NCI-H2081 (cell line): ENCODE measurements at places on chromosomes 16 and 17.
A peak's percentile ranks its signal among the peaks of the same experiment; 100 is the strongest.

- no peak for DNase-seq
Measured at GRCh38 chr16:30951750-30952149, 2.9 kb downstream of the ORAI3 start.

- DNase-seq, result no peak
Measured at GRCh38 chr17:17525956-17526355, 29.8 kb upstream of the RASD1 start.

- DNase-seq, result peak; percentile 13
Measured at GRCh38 chr17:4980644-4981216, 6.7 kb downstream of the CAMTA2 start.

GRCh38 chr17:69122065-69122464, 19.6 kb downstream of the ABCA6 start:
- DNase-seq, result no peak

GRCh38 chr16:57739756-57740422, 4.3 kb downstream of the KATNB1 start:
- no peak for DNase-seq

DNA sequence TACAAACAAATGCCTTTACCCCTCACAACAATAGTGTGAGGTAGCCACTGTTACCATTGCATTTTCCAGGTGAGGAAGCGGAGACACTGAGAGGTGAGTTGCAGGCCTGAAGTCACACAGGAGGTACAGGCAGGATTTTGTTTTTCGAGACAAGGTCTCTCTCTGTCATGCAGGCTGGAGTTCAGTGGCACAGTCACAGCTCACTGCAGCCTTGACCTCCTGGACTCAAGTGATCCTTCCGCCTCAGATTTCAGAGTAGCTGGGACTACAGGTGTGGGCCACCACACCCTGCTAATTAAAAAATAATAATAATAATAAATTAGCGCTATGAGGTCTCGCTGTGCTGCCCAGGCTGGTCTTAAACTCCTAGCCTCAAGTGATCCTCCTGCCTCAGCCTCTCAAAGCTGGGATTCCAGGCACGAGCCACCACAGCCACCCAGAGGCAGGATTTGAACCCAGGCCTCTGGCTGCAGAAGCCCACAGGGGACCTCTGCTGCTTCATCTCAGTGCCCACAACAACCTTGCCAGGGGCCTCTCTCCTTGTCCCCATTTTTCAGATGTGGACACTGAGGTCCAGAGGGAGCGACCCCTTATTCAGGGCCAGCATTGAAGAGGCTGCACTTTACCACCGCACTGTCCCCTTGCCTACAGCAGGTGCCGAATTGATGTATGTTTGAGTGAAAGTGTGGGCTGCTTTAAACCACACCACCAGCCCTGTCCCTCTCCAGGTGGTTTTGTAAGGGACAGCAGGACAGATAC, 16.0 kb upstream of the CIBAR2 start:
- DNase-seq, result no peak

- DNase-seq, result no peak
Measured at GRCh38 chr16:83744441-83744981, 63.3 kb upstream of the HSBP1 start.

- DNase-seq, result no peak
Measured at GRCh38 chr17:74485841-74486240, 19.4 kb downstream of the CD300A start.

DNA sequence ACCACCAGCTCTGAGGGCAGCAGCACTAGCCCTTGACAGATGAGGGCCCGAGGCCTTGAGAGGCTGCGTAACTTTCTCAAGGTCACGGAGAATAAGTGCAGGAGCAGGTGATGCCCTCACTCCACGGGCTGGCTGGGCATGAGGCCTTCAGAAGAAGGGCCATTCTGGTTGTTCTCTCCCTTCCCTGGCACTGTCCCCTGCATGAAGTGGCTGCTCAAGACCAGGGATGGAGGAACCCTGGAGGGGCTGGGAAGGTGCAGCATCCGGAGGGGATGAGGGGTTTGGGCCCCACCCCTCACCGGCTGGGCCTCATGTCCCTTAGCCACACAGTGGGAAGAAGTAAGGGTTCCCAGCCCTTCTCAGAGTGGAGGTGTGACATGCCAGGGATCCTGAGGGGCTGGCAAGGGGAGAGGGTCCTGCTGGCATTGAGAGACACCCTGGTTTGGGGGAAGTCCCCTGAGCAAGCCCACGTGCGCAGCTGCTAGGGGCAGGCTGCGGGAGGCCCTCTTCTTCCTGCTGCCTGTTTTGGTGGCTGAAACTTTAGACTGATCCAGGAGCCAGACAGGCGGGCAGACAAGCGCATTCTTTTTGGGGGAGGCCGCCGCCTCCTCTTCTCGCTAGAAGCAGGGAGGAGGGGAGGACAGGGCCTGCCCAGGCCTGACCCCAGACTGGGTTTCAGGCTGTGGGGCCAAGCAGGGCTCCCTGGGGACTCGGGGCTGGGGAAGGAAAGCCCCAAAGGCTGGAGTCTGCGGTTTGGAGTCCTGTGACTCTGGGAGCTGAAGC, 74.0 kb downstream of the N4BP1 start:
- no peak for DNase-seq

GRCh38 chr16:82175627-82176026, 5.6 kb upstream of the MPHOSPH6 start:
- DNase-seq, result no peak

GRCh38 chr16:55470533-55471371, 8.2 kb upstream of the MMP2 start:
- no peak for DNase-seq

DNA sequence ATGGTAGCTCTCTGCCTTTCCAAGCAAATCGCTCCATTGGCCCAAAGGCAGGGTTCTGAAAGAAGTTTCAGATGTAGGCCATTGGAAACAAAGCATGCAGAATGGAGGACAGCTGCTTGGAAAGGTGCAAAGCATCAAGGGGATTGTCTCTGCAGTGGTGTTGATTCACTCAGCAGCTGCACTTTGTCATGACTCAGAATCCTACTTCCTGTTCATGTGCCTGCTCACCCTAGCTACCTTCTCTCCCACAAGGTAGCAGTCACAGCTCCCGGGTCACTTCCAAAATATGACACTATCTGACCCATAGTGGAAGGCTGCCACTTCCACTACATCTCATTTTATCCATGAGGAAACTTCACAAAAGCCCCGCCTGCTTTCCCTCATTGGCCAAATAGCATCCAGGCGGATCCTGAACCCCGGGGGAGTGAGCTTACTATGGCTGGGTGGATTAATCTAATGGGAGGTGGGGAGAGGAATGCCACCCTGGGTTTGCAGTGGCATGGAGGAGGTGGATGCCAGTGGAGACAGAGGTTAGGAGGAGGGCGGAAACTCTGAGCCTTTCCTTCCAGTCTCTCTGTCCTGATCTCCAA, 74.7 kb upstream of the NKD1 start:
- DNase-seq, result no peak

DNA sequence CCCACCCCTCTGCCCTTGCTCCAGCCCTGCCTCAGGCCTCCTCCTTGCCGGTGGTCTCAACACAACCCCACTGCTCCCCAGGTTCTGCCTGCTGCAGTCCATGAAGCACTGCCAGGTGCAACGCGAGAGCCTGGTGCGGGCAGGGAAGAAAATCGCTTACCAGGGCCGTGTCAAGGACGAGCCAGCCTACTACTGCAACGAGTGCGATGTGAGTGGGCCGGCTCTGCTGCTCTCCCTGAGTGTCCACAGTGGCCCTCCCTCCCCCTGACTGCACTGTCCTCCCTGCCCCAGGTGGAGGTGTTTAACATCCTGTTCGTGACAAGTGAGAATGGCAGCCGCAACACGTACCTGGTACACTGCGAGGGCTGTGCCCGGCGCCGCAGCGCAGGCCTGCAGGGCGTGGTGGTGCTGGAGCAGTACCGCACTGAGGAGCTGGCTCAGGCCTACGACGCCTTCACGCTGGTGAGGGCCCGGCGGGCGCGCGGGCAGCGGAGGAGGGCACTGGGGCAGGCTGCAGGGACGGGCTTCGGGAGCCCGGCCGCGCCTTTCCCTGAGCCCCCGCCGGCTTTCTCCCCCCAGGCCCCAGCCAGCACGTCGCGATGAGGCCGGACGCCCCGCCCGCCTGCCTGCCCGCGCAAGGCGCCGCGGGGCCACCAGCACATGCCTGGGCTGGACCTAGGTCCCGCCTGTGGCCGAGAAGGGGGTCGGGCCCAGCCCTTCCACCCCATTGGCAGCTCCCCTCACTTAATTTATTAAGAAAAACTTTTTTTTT, 1.8 kb upstream of the TMEM88 start:
- DNase-seq, result no peak

- DNase-seq, result peak; percentile 87
Measured at GRCh38 chr17:82273327-82274133, at the start of gene CSNK1D. TSS of gene CSNK1D (minus strand) at chr17:82273700. CDS start at chr17:82273381, 319 bp downstream.

- no peak for DNase-seq
Measured at GRCh38 chr17:80129006-80129565, 17.8 kb downstream of the EIF4A3 start.

- no peak for DNase-seq
Measured at GRCh38 chr16:90046971-90047713, 27.9 kb upstream of the DBNDD1 start.

DNA sequence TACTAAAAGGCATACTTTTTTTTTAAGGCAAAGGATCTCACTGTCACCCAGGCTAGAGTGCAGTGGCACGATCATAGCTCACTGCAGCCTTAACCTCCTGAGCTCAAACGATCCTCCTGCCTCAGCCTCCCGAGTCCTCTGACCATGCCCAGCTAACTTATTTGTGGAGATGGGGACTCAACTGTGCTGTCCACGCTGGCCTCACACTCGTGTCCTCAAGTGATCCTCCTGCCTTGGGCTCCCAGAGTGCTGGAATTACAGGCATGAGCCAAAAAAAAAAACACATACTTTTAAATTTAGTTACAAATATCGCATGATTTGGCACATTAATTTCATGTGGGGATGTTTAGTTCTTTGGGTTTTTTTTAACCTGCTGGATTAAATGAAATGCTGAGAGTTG, 207.7 kb upstream of the CHMP6 start:
- DNase-seq, result no peak

DNA sequence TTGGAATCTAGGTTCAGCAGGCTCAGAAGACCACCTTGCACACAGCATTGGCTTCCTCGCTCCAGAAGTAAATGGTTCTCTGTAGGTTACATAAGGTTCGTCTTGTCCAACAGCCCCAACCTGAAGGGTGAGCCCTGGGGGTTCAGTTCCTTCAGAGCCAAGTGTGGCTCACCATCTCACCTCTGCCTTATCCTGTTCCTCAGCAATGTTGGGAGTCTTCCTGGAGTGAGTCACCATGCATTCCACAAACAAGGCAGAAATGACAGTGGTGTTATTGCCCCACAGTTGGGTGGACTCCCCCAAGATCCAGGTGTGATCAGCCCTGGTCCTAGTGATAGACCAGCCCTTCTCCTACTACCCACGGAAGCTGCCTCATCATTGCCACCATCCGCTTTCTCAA, 26.8 kb upstream of the SMPD3 start:
- no peak for DNase-seq

GRCh38 chr17:49422714-49423113, 8.0 kb upstream of the PHB1 start:
- no peak for DNase-seq

GRCh38 chr17:31487648-31488263, 96.3 kb downstream of the RAB11FIP4 start:
- DNase-seq, result peak; percentile 88

- DNase-seq, result peak; percentile 66
Measured at GRCh38 chr17:79019632-79020584, 4.1 kb upstream of the C1QTNF1 start.

GRCh38 chr17:61237275-61237674, 162.4 kb upstream of the TBX2 start:
- DNase-seq, result no peak

DNA sequence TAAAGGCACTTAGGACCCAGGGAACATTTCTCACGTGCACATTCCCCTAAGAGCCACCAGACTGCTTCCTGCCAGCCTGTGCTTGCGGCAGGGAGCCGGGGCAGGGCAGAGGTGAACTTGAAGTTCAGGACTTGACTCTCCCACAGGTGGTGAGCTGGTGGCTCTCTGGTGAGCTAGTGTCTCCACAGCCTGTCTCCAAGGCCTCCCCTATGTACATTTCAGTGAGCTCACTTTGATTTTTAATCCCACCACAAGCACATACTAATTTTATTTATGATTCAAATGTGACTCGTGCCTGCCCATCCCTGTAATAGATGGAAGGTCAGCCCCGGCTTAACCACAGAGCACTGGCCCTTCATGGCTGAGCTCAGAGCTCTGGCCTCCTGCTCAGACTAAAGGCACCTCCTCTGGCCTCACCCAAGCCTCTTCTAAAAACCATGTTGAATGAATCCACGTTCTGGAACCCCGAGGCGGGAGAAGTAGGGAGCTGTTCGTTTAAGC, 9.2 kb downstream of the SNN start:
- no peak for DNase-seq

GRCh38 chr17:77691216-77692085, 267.1 kb upstream of the TNRC6C start:
- no peak for DNase-seq

DNA sequence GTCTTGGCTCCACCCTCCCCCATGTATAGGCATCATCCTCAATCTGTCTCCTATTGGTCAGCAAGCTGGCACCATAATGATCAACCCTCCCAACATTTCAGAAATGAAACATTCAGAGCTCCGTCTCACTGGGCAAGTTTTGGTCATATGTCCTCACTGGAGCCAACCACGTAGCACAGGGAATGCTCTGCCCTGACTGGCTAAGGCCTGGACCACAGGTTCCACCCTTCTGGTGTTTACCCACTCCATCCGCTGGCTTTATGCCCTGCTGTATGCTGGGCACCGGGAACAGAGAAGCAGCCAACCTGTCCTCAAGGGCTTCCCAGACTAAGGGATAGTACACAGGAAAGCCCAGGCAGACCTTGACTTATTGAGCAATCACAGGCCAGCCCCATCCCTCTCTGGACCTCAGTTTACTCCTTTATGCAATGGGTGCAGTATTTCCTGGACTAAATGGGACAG, 20.5 kb downstream of the MYO15A start:
- no peak for DNase-seq

- DNase-seq, result no peak
Measured at GRCh38 chr17:81456798-81457197, 55.8 kb downstream of the ACTG1 start.

- DNase-seq, result no peak
Measured at GRCh38 chr16:78892951-78893733, 707.4 kb downstream of the MAF start.

- no peak for DNase-seq
Measured at GRCh38 chr16:83963277-83964119, 4.5 kb upstream of the NECAB2 start.

DNA sequence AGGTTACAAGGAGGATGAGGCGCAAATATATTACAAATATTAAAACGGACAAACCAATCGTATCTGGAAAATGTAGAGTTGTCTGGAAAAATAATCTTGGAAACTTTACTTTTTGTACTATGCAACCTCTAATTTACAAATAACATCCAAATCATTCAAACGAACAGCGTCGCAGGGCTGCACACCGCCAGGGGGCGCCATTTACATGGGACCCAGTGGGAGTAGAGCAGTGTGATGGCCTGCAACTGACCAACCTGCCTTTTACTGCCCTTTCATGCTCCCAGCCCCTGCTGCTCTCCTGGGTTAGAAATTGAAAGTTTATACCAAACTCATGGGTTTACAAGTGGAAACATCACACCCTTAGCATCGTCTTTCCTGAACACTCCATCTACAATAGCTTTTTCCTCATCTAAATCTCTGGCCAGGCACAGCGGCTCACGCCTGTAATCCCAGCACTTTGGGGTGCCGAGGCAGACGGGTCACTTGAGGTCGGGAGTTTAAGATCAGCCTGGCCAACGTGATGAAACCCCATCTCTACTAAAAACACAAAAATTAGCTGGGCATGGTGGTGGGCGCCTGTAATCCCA, 10.0 kb downstream of the PITPNC1 start:
- peak; percentile 61 for DNase-seq
